ENCODE measurements at places on chromosomes 13 and 19.

DNA sequence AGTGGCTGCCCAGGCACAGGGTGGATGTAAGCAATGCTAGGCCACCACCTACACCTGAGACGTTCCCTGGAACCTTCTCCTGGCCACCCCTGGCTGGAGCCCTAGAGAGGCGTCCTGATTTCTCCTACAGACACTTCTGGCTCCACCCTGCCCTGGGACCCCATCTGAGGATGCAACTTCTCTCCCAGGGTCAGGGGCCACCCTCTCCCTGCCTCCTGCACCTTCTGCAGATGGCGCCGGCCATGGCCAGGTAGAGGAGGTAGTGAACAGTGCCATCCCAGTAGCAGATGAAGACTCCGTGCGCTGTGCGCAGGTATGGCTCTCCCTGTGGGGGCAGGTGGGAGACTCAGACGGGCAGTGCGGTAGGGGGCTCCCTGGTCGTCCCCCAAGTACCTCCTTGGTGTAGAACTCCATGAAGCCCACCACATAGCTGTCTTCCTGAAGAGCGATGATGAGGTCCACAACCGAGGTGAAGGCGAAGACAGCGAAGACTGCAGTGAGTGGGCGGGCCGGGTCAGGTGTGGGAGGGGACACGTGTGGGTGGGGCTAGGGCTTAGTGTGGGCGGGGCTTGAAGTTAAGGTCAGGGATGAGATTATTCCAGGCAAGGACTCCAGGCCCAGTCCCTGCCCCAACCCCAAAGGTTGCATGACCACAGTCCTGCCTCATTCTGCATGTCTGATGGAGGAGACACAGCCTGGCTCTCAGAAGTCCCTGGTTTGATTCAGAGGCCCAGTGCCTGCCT lies 3.0 kb downstream of the TM6SF2 start:
- no peak for DNase-seq

- DNase-seq = peak; percentile 61
Measured at GRCh38 chr13:91017031-91017668, 330.3 kb upstream of the MIR17HG start.

- DNase-seq = no peak
Measured at GRCh38 chr19:38900743-38901190, 998 bp downstream of the NFKBIB start.

DNA sequence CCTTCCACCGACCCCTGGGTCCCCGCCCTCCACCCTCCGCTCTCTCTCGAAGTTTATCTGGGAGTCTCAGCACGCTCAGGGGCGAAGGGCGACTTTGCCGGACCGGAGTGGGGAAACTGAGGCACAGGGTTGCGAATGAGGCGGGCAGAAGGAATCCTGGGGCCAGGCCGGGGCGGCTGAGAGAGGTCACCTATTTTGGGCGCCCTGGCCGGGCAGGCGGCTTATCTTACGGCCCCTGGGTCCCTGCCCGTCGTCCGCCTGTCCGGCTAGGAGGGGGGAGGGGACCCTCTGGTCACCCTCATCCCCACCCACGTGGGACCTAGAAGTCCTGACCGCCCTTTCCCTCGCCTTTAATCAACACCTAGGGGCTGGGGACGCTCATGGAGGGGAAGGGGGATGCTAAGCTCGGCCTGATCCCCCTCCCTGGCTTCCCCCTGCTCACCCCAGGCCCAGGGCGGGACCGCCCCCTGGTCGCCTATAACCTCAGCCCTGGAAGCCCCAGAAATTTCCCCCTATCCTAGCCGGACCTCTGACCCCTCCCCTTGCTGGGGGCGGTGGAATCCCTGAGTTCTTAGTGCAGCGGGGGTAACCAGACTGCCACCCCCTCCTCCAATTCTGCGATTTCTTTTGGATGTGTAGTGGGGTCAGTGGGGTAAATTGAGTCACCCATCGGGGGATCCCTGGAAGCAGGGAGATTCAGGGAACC lies 556 bp downstream of the TRIP10 start:
- no peak for DNase-seq

All from epithelial cell of esophagus (primary cell).